ENCODE measurements at places on chromosomes 7 and 10.

- no peak for DNase-seq
Observed at GRCh38 chr7:76354516-76354915, 4.3 kb downstream of the YWHAG start.

DNA sequence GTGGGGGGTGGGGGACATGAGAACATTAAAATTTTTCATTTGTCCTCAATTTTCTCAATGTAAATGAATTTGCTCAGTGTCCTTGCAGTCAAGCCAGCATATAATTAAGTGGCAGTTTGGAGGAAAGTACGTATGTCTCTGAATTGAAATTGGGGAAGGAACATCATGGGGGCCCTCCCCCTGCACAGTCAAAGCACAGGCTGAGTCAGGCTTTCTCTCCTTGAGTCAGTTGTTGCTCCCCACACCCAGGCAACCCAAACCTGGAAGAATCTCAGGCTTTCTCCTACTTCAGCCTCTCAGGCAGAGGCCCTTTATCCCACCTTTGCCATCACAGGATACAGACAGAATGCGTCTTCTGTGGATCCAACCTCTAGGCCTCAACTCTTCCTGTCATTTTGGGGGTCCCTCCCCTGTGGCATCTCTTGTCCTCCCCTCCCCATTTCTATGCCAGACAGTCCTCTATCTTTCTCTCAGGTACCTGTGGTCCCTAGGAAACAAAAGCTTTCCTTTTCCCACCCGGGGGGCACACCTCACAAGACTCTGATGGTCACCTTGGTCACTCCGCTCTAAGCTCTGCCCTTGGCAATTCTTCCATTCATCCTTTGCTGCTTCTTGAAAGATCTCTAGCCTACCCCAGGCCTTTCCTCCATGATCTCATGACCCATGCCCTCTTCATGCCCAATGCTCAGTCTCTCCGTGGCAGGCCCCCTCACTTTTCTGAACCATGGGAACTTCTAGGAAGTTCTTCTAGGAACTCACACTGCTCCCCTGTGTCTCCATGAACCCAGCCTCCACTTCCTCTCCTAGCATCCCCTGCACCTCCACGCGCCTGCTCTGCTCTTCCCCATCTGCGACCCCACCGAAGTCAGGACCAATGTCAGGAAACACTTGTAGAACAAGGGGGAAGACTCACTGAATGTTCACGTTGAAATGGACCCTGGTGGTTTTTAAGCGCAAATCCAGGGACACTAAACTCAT lies 40.4 kb downstream of the CREB3L2 start:
- DNase-seq: no peak

- no peak for DNase-seq
Observed at GRCh38 chr7:142669074-142669654, 80.1 kb upstream of the PRSS1 start.

DNA sequence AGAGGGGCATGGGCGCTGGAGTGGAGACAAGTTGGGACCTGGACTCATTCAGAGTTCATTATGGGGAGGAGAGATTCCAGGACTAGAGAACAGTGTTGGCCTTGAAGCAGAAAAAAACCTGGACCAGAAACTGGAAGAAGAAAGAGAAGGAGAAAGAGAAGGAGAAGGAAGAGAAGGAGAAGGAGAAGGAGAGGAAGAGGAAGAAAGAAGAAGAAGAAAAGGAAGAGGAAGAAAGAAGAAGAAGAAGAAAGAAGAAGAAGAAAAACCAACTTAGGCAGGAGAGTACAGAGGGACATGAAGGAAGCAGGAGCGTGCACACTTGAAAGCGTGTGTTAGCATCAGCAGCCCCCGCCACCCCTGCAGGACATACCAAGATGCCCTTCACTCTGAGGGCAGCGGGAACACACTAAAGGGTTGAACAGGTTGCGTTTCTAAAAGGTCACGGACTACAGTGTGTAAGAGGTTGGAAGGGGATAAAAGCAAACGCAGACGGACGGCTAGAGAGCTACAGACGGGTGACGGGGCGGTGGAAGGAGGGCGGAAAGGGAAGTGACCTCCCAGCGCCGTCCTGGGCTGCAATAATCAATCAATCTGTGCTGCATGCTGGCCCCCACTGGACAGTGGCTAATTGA lies 95.3 kb downstream of the SEC61G start:
- DNase-seq: no peak

DNA sequence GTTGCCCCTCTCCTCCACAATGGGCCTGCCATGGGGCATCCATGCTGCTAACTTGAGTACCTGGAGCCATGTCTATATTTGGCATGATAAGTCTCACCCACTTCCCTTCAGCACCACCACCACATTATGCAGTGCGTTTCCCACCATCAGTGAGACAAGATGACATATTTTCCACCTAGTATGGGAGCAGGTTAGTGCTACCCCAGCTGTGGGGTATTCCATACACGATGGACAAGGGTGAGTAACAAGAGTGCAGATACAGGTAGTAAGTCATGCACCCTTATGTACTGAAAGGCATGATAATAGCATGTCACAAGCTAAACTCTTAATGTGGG lies 21.2 kb upstream of the OR2AE1 start:
- DNase-seq: no peak

- DNase-seq: no peak
Observed at GRCh38 chr10:25278180-25278579, 103.4 kb downstream of the GPR158 start.

- DNase-seq: no peak
Observed at GRCh38 chr7:55467047-55467593, 102.0 kb downstream of the LANCL2 start.

DNA sequence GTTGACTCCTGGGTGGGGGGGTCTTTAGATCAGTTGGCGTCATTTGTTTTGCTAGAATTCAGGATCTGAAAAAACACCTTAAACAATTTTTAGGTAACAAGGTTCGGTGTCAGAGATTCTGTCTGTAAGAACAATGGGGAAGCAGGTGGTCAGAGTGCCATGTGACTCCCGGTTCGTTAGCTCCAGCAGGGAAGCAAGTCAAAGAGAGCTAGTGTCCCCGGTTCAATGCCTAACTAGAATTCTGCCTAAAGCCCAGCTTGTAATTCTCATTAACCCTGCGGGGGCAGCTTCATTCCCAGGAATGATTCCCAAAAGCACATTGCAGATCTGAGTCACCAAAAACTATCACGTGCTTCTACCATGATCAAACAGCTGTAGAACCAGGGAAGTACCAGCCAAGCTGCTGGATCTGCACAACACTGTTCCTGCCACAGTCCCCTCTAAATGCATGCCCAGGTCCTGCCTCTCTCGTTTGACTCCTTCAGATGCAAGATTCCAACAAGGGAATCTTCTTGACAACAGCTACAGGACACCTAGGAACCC lies 664.3 kb upstream of the CELF2 start:
- no peak for DNase-seq

DNA sequence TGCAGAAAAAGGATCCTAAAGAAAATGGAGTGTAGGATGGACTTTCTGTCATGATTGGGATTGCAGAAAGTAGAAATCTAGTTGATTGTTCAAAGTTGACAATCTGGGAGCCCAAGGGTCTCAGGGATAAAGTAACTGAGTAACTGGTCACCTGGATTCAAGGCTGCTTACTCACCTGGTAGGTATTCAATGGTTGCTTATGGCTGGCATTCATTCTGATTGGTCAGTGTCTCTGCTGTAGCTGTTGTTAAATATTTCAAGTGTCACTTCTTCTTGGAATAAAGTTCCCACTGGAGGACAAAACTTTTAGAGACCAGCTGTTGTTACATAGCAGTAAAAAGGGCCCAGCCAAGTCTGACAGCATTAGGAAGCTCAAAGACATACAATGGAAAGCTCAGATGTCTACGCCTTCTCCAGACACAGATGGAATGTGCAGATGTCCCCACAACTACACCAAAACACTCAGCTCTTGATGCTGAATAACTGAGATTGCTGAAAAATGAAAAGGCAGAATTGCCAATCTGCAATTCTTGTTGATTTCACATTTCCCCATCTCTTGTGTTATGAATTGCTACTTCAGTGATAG lies 106.9 kb downstream of the ZNF467 start:
- DNase-seq: no peak

DNA sequence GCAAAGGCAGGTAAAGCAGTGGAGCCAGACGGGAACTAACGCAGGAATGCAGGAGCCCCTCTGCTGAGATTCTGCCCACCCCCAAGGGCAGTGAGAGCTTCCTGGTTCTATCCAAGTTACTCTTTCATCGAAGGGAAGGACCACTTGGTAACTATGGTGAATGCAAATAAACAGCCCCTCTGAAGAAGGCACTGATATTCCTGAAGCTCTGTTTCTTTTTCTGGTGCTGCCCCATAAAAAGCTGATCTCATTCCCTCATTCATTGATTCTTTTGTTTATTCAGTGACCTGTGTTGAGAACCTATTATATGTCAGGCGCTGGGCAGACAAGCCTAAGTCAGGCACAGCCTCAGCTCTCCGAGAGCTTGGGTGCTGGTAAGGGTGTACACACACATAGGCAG lies 217.3 kb downstream of the SNX10 start:
- DNase-seq: no peak

- no peak for DNase-seq
Observed at GRCh38 chr10:124280916-124281315, 137.8 kb downstream of the OAT start.

GRCh38 chr7:43467406-43467805 lies 115.5 kb upstream of the STK17A start:
- DNase-seq: no peak

- peak; percentile 73 for DNase-seq
Observed at GRCh38 chr10:62045765-62046521, 144.4 kb downstream of the ARID5B start.

DNA sequence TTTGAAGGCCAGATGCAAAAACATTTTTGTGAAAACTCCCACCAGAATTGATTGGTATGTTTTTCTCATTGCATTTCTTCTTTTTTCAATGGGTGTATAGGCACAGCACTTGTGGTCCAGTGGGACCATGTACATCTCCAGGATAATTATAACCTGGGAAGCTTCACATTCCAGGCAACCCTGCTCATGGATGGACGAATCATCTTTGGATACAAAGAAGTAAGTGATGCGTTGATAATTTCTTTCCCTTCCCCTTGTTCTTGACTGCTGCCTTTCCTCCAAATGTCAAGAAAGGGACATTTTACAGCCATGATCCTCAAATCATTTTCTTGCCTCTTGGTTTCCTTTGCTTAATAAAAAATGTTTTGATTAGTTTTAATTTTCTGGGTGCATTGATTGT lies 331.5 kb downstream of the PLXDC2 start:
- no peak for DNase-seq

- no peak for DNase-seq
Observed at GRCh38 chr10:62482581-62482980, 108.4 kb downstream of the ZNF365 start.

DNA sequence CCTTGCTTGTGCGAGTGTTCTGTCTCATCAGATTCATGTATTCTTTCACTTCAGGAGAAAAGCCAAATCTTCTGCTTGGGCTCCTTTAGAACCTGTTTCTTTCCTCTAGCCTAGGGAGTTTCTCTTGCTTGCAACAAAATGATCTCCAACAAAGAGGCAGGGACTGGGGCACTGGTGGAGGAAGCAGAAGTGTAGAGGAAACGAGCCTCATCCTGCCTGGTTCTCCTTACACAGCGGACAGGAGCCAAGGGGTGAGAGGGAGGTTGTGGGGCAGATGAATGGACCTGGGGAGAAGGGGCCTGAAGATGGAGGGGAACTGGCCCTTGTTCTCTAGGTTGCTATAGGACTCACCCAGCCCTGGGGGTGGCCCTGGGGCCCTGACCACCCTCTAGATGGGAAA lies 141.1 kb downstream of the PKD1L1 start:
- no peak for DNase-seq

GRCh38 chr7:92052684-92053083 lies 81.6 kb downstream of the CYP51A1 start:
- no peak for DNase-seq

GRCh38 chr7:77239471-77239870 lies 39.9 kb upstream of the FGL2 start:
- no peak for DNase-seq

GRCh38 chr10:50629495-50630122 lies 5.9 kb upstream of the SGMS1 start:
- DNase-seq: no peak

- DNase-seq: no peak
Observed at GRCh38 chr7:54839575-54840213, 80.7 kb upstream of the SEC61G start.

DNA sequence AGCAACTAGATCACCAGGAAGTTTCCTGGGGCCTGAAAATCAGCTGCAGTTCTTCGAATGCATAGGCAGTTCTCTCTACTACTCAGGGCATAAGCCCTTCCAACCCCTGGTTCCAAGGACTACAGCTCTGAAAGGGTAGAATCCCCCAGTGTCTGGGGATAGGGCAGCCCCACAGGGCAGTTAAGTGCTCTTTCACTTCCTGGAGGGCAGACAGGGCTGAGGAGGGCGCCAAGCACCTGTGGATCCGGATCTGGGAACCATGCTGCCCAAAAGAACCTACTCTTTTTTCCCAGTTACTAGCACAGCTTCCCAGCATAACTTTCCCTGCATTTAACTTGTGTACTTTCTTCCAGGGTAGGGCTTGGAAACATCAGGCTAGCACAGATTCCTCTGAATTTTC lies 41.1 kb downstream of the CXCL12 start:
- DNase-seq: no peak

GRCh38 chr7:157752832-157753291 lies 416.1 kb downstream of the DNAJB6 start:
- no peak for DNase-seq

DNA sequence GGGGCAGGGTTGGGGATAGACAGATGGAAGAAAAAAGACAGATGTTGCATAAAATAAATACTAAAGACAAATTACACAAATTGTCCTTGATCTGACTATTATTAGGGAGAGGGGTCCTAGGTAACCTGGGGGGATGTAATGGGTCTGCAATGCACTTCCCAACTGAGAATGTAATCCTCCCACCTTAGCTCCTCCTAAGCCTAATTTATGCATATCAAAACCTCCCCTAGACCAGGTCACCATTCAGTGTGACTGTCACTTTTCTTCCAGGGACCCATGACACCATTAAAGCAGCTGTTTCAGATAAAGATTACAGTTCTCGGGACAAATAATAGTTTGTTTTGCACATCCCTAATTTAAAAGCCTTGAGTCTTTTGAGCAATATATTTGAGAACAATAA lies 133.9 kb upstream of the FEZF1 start:
- no peak for DNase-seq

- DNase-seq: no peak
Observed at GRCh38 chr10:131204406-131205152, 106.9 kb downstream of the TCERG1L start.

DNA sequence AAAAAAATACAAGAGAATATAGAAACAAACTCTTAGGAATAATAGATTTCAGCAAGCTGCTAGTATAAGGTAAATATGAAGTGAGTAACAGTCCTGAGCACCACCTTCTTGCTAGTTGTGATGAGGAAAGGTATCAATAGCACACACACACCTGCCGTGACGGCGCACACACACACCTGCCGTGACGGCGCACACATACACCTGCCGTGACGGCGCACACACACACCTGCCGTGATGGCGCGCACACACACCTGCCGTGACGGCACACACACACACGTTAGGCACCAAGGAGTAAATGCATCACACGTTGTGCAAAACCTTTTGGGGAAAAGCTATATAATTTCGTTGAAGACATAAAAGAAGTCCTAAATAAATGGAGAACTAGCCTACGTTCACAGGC lies 4.7 kb upstream of the JAKMIP3 start:
- no peak for DNase-seq
